ENCODE measurements at places on chromosomes 2 and 18.

DNA sequence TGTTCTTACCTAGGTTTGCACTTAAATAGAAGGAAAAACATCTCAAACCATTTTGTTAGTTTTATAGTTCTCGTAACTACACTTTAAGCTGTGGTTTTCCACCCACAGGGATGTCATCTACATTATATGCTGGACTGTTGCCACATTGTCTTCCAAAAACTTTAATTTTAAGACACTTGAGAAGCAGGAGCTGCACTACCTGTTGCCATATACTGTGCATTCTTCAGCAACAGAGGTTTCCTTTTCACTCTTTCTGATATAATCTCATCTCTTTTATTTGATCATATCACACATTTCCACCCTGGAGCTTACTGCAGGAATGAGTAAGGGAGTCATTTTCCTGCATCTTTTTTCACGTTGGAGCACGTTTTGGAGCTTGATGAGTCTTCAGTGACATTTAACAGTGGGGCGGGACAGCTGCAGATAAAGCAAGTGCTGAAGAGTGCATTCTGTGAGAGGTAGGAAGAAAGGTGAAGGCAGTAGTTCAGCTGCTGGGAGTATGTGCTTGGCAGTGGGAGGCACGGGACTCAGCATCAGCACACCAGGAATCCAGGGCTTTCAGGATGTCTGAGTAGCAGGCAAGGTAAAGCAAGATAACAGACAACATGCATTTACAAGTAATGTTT lies 3.8 kb downstream of the LIMS1 start:
- DNase-seq: no peak

DNA sequence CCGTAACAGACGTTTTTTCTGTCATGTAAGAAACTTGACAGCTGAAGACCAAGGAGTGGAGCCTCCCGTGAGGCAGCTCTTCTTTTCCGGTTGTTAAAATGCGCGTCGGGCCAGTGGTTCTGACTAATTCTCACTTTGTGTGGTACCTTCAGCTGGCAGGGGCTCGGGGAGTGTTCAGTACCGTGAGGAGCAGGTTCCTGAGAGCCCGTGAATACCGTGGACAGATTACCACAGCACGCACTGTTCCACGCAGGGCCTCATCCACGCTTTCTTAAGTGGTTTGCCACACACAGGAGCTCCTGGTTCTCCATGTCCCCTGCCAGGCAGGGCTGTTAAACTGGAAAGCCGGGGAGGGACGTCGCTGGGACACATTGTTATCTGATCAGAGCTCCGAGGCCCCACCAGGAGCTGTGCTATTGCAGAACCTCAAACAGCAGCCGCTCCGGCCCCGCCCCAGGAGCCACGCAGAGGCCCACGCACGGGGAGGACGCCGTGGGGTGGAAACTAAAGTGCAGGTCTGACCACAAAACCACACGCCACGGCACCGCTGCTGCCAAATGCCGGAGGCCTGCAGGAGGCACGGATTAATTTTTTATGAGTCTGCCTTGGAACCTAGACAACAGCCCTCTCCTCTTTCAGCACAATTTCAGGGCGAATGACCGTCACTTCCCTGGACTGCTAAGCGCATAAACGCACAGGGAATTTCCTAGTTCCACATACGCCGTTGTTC lies 43.3 kb downstream of the NFATC1 start:
- no peak for DNase-seq

DNA sequence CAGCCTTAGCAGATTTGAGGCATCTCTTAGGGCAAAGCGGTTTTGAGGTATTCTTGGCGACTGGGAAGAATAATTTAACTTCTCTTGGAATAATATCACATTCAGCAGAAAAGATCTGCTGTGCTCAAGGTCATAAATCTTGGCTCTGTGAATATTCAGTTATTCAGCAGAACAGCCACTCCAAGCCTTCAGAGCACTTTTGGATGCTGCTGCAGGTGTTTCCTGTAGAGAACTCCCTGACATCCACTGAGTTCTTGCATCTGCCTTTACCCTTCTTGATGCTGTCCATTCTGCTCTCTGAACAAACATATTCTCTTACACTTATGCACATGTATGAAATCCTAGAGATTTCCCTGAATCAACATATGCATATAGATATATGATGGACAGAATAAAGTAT lies 390.3 kb downstream of the NRXN1 start:
- no peak for DNase-seq

- DNase-seq: no peak
These were observed 1081.4 kb upstream of the NRXN1 start for GRCh38 chr2:52113338-52113737.

DNA sequence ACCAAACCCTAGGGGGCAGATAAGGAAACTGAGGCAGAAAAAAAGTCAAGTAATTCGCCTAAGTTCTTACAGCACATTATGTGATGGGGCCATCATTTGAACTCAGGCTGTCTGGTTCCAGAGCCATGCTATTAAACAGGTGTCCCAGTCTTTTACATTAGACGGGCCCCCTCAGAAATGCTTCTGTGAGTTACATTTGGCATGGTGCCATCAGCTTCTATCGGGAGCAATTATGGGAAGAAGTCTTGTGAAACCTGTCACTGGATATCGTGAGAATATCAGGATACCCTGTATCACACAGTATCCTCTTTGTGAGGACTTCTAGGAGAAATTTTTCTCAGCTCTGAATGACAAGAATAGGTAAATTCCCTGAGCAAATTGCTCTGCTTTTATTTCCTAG lies 143.7 kb upstream of the NOSTRIN start:
- DNase-seq: no peak

GRCh38 chr18:33839452-33840211 lies 261.6 kb downstream of the ASXL3 start:
- no peak for DNase-seq
